ENCODE measurements at places on chromosomes 3 and 15.

- no peak for DNase-seq
Measured at GRCh38 chr15:35179739-35180138, 94.6 kb upstream of the NANOGP8 start.

DNA sequence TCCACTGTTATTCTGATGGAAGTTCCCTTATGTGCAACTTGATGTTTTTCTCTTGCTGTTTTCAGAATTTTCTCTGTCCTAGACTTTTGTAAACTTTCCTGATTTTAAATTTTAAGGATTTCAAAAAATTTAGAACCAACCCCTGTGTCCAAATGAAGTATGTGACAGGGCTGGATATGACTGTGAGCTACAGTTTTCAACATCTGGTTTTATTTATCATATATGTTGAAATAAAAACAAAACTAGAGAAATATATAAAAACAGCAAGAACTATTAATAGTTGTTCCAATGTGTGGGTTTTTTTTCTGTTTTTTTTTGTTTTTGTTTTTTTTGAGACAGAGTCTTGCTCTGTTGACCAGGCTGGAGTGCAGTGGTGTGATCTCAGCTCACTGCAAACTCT lies 47.4 kb upstream of the PSMD6 start:
- no peak for DNase-seq

DNA sequence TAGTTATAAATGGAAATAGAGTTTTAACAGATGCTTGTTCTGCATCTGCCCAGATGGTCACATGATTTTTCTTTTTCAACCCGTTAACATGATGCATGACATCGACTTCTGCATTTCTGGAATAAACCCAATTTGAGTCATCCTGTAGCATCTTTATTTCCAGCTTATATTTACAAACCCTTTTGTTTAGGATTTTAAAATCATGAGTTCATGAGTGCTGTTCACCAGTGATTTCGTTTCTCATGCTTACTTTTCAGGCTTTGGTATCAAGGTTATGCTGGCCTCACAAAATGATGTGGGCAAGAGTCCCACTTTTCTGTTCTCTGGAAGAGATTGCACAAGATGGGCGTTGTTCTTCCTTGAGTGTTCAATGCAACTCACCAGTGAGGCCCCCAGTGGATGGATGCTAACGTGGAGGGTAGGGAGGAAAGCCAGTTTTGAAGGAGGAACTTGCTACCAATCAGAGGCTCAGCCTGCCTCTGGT lies 5.2 kb downstream of the HRH1 start:
- DNase-seq: no peak

GRCh38 chr15:26565542-26565941 lies 207.3 kb downstream of the GABRB3 start:
- no peak for DNase-seq

DNA sequence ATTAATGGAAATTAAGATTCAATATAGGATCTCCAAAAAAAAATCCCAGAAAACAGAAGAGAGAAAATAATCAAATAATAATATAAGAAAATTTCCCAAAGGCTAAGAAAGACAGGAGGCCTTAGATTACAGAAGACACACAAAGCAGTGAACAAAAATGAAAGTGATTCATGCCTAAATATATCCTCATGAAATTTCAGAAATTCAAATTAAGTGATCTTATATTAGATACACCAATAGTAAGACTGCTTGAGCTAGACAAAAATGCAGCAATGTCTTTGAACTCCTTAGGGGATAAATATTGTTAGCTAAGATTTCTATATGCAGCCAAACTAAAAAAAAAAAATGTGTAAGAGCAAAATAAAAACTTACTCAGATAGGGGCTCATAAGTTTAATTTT lies 44.6 kb upstream of the ARPP21 start:
- DNase-seq: no peak

- no peak for DNase-seq
Measured at GRCh38 chr15:44033894-44034293, 161.2 kb downstream of the FRMD5 start.

GRCh38 chr3:10768708-10769394 lies 47.2 kb upstream of the SLC6A11 start:
- DNase-seq: no peak

- no peak for DNase-seq
Measured at GRCh38 chr3:11671648-11672100, 28.0 kb upstream of the VGLL4 start.

GRCh38 chr15:61151791-61152190 lies 77.3 kb downstream of the RORA start:
- DNase-seq: no peak

- no peak for DNase-seq
Measured at GRCh38 chr3:178385280-178385952, 150.8 kb upstream of the KCNMB2 start.

GRCh38 chr3:12394569-12395271 lies 89.6 kb upstream of the TSEN2 start:
- DNase-seq: no peak

DNA sequence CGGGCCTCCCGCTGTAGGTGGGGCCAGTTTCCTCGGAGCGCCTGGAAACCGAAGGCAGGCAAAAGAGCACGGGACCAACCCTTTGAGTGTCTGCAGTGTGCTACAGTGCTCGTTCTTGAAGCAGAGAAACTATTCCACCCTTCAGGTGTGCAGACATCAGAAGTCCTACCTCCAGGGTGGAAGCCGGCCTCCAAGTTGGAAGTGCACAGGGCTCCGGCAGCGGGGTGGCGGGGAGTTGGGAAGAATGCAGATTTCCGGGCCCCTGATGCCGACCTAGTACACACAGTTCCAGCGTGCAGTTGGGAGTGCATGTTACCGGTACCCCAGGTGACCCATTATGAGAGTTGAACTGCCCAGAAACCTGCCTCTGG lies 3.0 kb downstream of the KLF13 start:
- no peak for DNase-seq

DNA sequence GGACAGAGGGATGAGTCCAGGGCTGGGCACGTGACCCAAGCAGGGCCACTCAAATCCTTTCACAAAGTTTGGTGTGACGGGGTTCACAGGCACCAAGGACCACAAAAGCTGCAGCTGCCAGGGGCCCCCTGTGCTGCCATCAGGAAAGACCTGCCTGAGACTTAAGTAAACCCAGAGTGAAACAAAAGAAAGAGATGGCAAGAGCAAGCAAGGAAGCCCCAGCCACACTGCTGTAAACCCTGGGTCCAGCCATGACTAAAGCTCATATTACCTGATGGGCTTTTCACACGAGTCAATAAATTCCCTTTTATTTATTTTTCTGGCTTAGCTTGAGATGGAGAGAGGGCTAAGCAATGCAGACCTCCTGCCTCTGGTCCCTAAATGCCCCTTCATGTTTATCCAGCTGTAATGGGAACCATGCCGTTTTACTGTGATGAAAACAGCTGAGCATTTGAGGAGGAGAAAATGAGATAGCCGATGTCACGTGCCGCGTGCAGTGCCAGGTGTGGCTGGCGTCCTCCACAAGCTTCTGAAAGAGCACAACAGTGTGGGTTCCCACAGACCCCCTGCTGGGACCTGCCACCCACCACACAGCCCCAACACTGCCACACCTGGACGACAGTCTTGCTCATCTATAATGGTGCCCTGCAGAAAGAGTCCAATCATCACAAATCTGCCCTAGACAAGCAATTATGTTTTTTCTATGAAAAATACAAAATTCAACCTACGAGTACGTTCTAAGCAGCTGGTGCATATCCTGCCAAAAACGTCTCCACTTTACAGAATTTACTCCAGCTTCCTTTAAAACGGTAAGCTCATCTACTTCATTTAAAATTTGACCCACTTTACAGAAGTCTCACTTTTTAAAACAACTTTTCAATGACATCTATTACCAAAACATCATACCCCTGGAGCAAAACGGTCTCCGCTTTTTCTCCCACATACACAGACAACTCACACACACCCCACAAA lies 34.2 kb downstream of the ADAMTS17 start:
- DNase-seq: no peak

DNA sequence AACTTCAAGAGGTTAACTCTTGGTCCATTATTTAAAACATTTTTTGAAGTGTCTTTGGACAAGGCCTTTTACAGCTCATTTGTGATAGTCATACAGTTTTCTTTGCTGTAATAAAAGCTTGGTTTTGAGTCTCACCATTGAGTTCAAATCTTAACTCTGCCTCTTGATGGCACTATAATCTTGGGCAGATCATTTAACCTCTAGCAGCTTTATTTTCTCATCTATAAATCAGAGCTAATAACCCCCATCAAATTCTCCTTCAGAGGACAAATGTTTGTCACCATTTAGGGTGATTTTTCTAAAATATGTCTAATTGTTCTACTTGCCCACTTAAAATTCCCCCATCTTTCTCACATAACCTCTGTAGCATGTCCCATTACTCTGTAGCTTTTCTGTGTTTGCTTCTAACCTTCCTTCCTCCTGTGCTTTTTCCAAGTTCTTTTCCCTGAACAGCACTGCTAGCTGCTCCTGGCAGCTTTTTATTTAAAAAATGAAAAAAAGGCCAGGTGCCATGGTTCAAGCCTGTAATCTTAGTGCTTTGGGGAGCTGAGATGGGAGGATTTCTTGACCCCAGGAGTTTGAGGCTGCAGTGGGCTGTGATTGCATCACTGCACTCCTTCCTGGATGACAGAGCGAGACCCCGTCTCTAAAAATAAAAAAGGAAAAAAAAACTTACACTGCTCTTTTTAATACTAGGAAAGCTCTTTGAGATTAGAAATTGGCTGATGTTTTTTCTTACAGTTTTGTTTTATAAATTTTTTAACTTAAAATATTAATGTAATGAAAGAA lies 28.5 kb downstream of the UBE2E1 start:
- DNase-seq: no peak

- no peak for DNase-seq
Measured at GRCh38 chr15:29430124-29430523, 160.5 kb upstream of the NSMCE3 start.

DNA sequence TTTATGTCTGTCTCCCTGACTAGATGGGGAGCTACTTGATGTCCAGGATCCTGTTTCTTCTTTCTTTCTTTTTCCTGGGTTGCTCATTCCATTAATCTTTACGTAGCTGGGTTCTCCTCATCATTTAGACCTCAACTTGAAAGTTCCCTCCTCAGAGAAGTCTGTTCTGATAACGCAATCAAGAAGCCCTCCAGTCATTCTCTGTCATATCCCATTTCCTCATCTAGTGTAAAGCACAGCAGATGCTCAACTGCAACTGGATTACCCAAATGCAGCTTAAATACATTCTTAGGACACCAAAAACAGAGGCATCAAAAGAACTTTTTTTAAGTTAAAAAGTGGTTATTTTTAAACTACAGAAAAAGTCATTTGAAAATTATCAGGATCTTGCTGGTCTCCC lies 51.7 kb upstream of the ST3GAL6 start:
- DNase-seq: no peak

DNA sequence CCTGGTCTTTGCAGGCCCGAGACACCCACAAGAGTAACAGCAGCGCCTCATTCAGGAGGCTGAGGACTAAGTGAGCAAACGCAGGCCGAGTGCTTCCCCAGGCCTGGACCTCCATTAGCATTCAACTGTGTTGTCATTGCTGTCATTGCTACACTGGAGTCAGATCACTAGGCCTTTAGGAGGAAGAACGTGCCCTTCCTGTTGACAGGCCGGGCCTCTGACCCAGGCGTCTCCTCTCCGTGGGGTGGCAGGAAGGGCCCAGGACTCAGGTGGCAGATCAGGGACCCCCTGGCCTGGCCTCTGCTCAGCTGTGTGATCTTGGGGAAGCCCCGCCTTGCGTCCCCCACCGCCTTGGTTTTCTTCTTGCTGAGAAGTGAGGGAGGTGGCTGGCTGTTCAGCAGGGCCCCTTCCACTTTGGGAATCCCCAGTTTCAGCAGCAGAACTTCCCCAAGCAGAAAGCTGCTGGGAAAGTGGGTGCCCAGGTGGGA lies 19.1 kb downstream of the ZDHHC19 start:
- DNase-seq: no peak

GRCh38 chr15:88695101-88695500 lies 56.3 kb downstream of the ISG20 start:
- DNase-seq: no peak

GRCh38 chr3:104887069-104887468 lies 479.6 kb upstream of the ALCAM start:
- no peak for DNase-seq

- no peak for DNase-seq
Measured at GRCh38 chr3:52068055-52068571, 11.7 kb upstream of the DUSP7 start.

DNA sequence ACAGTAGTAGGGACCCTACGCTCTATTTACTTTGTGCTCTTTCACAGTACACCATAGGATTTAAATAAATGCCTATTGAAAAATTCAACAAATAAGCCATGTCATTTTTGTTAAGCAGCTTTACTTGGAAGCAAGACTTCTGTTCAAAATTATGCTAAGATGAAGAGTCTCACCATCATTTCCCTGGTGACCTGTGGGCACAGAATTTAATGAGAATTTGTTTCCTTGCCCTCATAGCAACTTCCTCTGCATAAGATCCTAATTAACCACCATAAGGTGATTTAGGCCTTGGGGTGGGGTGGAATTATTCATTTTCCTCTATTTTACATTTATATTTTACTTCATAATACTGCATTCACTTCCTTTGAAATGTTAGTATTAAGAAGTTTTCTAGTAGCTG lies 70.5 kb downstream of the CHL1 start:
- no peak for DNase-seq

DNA sequence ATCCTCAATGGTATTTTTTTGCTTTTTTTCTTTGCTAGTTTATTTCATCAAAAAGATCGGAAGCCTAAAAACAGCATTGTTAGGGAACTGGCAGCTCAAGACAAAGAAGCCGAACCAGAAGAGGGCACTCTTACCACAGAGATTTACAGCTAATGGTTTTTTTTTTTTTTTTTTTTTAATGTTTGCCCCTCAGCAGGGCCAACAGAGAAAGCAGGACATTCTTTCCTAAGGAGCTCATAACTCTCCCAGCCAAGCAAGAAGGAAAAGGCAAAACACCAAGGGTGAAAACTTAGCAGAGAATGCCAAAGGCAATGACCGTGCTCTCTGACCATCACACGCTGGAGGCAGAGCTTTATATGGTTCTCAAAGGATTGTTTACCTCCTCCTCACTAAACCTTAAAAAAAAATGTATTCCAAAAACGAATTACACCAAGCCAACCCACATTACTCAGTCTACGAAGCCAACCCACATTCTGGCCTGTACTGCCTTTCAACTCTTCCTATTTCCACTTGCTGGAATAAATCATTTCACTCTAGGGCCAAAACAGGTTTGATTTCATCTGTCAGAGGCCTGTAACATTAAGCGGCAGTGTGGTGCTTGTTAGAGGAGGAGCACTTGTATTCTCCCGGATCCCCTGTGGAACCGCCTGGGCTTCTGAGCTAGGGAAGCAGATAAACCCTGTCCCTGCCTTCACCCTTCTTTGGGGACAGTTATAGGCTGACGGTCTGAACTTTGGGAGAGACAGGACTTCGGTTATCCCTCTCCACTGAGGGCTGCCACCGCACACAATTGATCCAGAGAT lies 35.6 kb upstream of the GYG1 start:
- DNase-seq: no peak

DNA sequence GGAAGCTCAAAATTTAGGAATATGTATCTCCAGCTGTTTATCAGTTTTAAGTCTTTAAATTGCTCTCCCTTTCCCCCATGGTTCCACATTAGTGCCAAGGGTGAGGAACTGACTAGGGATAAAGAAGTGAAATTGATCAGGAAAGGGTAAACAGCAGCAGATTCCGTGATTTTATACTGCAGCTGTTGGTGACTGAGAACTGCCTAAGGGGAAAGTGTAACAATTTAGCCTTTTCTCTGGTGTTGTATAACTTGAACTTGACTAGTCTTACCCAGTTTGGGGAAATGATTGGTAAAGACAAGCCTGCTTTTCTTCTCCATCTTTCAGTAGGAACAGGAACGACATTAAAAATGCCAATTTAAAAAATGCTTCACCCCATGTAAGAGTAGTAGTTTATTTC lies 5.0 kb downstream of the SPRED1 start:
- DNase-seq: no peak

GRCh38 chr15:50107591-50108408 lies 11.2 kb downstream of the ATP8B4 start:
- DNase-seq: no peak
